Hematopoietic multipotent progenitor cell (in vitro differentiated cells): ENCODE measurements at places on chromosomes 16 and 17. TPM values are rescaled to one million over a fixed set of nuclear protein-coding genes. Genes with fewer than 3 reads are reported as not detected.
A peak's percentile ranks its signal among the peaks of the same experiment; 100 is the strongest.

The HBA1 gene
- 192 TPM for total RNA-seq

The KRT20 gene
- not detected for total RNA-seq

The SBK1 gene
- total RNA-seq = 1.1 TPM

DNA sequence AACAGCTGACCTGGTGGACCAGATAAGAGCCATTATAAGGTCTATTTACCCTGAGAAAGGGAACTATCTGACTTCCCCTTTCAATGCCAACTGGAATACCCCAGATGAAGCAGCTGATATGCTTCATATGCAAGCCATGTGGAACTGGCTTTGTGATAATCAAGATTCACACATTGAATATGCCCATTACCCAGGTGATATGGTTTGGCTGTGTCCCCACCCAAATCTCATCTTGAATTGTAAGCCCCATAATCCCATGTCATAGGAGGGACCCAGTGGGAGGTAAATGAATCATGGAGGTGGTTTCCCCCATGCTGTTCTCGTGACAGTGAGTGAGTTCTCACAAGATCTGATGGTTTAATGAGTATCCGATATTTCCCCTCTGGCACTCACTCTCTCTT is 42.1 kb downstream of the IKZF3 start:
- DNase-seq = peak; percentile 14

The KRTAP3-1 gene
- not detected for total RNA-seq

GRCh38 chr16:85699628-85700027 is 10.9 kb upstream of the GINS2 start:
- no peak for DNase-seq

The ABCA3 gene
- 8.1 TPM for total RNA-seq

- no peak for DNase-seq
Measured at GRCh38 chr16:25916037-25916436, 224.3 kb downstream of the HS3ST4 start.

GRCh38 chr16:10988164-10988803 is 43.9 kb downstream of the CLEC16A start:
- DNase-seq = no peak

- DNase-seq = no peak
Measured at GRCh38 chr16:5187402-5187952, 89.9 kb upstream of the EEF2KMT start.

The TK1 gene
- total RNA-seq = 38.5 TPM

The METTL26 gene
- 101 TPM for total RNA-seq

The GJD3 gene
- total RNA-seq = 0.27 TPM

GRCh38 chr16:79042886-79043285 is 557.7 kb downstream of the MAF start:
- DNase-seq = no peak

The KREMEN2 gene
- under 0.01 TPM for total RNA-seq

DNA sequence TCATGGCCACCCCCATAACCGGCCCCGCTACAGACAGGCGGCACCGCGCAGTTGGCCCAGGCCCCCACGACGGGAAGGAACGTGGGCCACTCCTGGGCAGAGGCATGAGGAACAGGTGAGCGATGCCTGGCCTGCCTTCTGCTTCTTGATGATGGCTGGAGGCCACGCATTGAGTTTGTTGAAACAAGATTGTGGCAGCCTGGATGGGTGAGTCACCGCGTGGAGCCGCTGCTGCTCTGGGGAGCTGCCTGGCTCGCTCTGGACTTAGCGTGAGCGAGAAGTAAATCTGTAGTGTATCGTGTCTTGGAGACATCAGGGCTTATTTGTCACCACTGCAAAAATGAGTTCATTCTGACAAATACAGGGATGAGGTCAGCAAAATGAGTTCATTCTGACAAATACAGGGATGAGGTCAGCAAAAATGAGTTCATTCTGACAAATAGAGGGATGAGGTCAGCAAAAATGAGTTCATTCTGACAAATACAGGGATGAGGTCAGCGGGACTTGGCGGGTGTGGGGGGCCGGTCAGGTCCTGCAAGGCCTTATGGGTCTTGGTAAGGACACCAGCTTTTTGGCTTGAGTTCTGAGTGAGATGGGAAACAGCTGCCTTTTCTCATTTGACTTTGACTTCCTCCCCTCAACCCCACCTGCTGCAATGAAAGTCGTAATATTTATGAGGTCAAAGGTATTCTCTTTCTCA is 93.0 kb downstream of the SEC14L1 start:
- DNase-seq = no peak

- no peak for DNase-seq
Measured at GRCh38 chr16:56628486-56629350, 3.1 kb downstream of the MT1E start.

- no peak for DNase-seq
Measured at GRCh38 chr17:20122254-20122879, 113.2 kb downstream of the SPECC1 start.

The ALOX12B gene
- total RNA-seq = 1.1 TPM

GRCh38 chr16:58471209-58471975 is 28.6 kb upstream of the NDRG4 start:
- DNase-seq = no peak

GRCh38 chr17:76642994-76643393 is 563 bp downstream of the ST6GALNAC1 start:
- no peak for DNase-seq

The PTX4 gene
- total RNA-seq = 0.27 TPM

GRCh38 chr17:19664136-19664820 is 15.7 kb downstream of the ALDH3A2 start:
- no peak for DNase-seq

The DLX4 gene
- total RNA-seq = under 0.01 TPM

DNA sequence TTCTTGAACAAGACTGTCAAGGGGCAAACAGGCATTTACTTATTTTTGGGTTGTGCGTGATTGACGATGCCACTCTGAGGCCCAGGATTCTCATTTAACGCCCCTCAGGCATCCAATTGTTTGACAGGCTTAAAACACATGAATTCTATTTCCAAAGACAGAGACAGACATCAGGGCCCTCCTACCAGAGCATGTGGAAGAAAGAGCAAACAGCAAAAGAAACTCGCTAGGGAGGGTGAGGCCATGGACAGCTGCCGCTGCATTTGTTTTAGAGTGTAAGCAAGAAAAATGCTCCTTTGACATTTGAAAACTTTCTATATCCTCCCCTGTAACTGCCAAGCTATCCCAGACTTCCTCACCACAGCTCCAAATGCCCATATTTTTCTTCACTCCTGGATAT is 410.1 kb downstream of the NPIPA8 start:
- DNase-seq = no peak

- no peak for DNase-seq
Measured at GRCh38 chr16:66569827-66570405, 3.7 kb downstream of the CMTM1 start.

DNA sequence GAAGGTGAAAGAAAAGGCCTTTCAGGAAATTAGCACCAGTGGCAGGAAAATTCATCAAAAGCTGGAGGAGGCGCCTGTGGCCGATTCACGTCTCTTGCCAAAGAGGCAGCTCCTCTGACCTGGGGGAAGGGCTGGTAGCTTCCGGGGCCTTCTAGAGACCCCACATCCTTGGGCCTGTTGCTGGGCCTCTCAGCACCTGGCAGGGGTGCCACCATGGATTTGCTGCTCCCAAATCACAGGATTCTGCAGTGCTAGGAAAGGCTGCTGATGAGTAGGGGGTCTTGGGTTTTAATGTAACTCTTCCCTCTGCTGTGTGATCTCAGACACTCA is 11.6 kb upstream of the CBFB start:
- no peak for DNase-seq

The WSCD1 gene
- under 0.01 TPM for total RNA-seq

The TPPP3 gene
- total RNA-seq = 5.1 TPM

DNA sequence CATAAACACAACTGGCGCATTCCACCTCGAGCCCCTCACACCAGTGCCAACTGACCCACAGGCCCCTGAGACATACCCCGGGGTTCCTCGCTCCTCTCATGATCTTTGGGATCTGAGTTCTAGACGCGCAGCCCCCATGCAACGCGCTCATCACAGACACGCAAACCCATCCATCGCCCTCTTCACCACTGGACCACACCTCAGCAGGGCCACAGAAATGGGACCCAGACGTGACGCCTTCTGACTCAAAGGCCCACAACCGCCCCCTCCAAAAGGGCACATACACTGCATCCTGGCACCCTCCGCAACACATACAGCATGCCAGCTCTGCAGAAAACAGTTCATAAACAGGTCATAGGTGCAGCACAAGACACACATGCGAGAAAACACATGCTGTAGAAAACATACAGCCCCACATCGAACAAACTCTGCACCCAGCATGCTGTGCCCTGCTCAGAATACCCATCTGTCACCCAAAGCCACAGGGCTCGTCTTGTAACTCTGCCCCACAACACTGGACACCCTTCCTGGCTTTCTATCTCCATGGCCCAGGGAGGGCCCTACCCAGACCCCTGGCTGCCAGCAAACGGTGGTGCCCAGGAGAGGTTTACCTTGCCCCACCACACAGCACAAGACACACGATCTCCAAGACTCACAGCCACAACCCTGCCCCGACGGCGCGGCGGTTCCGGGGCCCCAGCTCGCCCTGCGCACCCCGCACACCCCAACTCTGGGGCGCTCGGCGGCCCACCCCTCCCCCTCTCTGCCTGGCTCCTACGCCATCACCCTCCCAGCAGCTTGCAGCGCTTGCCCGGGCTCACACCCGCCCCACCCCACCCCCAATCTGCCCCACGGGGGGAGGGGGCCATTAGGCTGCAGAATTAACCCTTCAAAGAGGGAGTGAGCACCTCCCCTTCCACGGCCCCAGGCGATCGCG is 887 bp downstream of the ZBTB4 start:
- DNase-seq = peak; percentile 69

DNA sequence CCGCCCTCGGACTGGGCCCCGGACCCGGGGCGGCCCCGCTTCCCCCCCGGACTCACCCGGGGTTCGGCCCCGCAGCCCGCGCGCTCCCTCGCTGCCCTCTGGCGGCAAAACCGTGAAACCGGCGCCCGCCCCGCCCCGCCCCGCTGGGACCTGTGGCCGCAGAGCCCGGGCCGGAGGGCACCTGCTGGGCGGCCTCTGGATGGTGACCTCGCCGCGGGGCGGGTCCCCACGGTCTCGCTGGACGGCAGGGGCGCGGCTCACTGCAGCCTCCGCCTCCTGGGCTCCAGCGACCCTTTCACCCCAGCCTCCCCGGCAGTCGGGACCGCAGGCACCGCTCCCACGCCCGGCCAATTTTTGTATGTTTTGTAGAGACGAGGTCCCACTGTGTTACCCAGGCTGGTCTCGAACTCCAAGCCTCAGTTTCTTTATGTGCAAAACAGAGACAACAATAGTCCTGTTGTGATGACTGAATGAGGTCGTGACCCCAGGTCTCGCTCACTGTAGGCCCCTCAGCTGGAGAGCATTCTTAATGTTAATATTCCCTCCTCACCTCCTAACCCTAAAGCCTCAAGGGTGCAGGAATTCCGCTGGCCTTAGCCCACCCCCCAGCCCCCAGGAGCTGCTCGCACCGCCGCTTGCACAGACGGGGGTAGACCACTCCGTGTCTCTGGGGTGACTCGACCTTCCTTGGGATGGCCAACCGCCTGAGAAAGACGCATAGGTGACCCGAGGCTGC is 33.7 kb upstream of the RPH3AL start:
- DNase-seq = no peak

GRCh38 chr17:74049167-74049966 is 154.1 kb upstream of the RPL38 start:
- no peak for DNase-seq

DNA sequence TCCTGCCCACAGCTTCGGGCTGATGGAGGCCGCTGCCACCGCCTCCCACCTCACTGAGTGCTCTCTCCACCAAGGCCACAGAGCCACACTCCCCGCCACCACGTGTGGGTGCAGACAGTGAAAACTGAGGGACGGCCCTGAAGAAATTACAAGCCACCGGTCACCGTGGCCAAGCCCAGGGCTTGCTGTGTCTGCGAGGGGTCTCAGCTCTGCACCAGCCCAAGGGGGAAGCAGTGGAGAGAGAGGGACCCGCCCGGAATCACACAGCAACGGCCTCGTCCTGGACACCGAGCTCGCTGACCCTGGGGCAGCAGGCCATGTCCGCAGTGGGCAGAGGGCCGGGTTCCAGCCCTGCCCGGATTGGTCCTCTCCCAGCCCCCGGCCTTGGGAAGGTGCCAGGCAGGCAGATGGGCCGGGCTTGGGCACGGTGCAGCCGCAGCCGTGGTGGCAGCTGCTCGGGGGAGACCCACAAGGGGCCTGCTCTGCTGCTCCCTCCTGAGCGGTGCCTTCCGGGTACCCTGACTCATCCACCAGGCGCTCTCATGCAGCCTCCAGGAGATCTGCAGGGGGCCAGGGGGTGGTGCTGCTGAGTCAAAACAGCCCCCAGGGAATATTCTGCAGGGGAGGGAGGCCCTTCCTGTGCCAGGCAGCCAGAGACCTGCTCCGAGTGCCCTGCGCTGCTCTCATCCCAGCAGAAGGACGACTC is 52.0 kb downstream of the CBFA2T3 start:
- peak; percentile 76 for DNase-seq

- DNase-seq = no peak
Measured at GRCh38 chr17:10836966-10837590, 809 bp downstream of the PIRT start.

GRCh38 chr17:40349895-40350688 is 14.4 kb downstream of the GJD3 start:
- DNase-seq = no peak

The MPP2 gene
- total RNA-seq = 0.81 TPM

DNA sequence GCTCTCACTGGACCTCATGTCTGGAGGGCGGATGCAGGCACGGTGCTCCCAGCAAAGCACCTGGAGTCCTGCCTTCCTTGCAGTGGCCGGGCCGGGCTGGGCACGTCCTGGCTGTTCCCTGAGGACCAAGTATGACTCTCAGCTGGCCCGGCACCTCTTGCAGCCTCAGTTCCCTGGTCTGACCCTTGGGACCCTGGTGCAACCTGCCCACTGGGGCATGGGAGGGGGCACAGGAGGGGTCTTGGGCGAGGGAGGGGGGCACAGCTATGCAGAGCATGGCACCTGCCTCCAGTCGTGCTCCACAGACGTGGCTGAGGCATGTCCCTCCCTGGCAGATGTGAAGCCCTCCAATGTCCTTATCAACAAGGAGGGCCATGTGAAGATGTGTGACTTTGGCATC is 19.6 kb downstream of the MAP2K3 start:
- DNase-seq = no peak

GRCh38 chr17:36544044-36544306 is 744 bp upstream of the GGNBP2 start:
- peak; percentile 28 for DNase-seq

DNA sequence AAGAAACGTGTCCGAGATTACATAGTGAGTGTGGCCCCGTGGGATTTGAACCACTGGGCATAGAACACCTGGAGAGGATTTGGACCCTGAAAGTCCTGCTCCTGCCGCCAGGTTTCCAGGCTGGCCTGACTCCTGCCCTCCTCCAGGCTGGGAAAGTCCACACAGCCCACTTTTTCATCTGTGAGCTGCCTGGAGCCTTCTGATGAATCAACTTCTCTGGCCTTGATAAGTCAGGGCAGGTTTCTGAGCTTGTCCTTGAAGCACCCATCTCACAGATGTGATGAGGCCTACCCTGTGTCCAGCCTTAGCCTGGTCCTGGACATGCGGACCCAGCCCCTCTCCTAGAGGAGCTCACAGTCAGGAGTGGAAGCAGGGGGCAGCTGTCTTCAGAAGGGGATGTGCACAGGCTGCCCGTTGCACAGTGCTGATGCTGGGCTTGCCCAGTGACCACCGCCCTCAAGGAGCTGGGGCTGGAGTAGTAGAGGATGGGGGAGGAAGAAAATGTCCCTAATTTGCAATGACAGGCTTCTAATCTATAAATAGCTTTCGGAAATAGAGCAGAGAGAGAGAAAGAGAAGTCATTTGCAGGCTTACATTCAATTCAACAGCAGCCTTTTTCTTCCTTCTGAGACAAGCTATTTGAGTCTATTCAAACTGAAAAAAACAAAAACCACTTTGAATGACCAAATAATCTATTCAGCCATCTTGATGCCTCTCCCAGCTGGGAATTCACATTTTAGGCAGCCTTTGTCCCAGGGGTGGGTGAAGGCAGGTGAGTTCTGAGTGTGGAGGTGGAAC is 73.5 kb upstream of the DNAJA2 start:
- no peak for DNase-seq

- DNase-seq = no peak
Measured at GRCh38 chr17:78868391-78868790, 27.8 kb upstream of the USP36 start.
